Left ventricle myocardium inferior (tissue), 1 donor: ENCODE measurements at places on chromosomes 1 and 21.
A peak's percentile ranks its signal among the peaks of the same experiment; 100 is the strongest.

DNA sequence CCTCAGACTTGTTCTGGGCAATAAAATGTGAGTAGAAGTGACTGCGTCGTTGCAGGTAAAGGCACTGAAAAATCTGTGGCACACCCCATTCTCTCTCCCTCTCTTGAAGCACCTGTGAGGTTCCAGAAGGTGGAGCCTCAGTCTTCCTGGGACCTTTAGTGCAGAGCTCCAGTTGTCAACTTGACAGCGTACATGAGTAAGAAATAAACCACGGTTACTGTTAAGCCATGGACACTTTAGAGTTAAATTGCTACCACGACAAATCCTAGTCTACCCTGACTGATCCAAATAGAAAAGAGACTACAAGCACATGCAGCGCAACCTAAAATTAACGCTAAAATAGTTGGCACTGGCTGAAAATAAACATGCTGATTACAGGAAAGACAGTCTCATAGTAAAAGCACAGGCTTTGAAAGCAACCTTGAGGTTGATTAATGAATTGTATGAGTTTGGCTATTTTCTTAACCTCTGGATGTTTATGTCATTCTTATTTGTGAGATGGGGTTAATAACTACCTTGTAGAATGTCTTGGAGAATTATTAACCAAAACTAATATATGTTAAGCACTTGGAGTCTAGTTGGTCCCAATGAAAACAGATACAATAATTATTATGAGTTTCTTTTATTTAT is 93.0 kb upstream of the PLPPR4 start:
- no peak for DNase-seq

DNA sequence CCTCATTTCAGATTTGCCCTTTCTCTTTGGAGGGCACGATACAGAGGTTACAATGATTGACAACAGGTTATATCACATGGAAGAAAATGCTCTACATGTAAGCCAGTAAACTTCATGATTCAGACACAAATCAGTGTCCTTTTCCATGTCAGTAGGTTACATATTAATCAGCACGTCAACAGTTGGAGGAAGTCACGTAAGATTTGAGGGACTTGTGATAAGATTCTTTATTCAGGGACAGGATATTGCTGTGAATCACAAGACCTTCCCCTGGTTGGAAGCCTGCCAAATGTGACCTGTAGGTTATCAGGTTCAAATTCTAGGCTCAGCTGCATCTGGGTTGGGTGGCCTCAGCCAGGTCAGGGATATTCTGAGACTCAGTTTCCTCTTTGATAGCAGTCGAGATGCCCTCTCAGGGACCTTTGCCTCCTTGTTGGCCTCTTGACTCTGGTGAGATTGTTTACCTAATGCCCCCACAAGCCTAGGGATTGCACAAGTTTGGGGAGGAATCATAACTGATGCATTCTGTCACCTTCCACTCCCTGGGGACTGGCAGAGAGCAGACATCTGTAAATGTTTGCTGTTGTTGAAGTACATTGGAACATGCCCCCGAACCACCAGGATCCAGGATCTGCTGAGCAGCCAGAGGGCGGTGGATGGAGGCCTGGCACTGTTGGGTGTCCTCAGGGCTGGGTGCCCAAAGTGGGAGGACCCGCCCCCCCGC is 31.9 kb downstream of the SERINC2 start:
- no peak for DNase-seq

GRCh38 chr1:115166531-115167091 is 77.3 kb upstream of the TSPAN2 start:
- no peak for DNase-seq

DNA sequence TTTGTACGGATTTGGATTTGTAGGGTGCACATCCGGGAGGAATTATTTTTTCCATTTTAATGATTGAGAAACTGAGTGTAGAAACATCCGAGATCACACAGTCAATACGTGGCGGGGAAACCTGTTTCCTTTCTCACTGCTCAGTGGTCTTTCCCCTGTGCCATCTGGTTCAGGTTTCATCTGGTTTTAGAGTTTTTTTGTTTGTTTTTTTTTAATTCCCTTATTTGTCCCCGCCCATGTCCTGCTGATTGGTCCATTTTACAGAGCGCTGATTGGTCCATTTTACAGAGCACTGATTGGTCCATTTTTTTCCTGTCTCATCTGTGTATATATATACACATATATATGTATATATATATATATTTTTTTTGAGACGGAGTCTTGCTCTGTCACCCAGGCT is 6.0 kb downstream of the TRPM2 start:
- DNase-seq, result no peak

- DNase-seq, result no peak
These were observed 262.1 kb downstream of the BRINP2 start for GRCh38 chr1:177432897-177433296.

- DNase-seq, result peak; percentile 23
These were observed 703 bp downstream of the PUM1 start for GRCh38 chr1:31064718-31065309.

DNA sequence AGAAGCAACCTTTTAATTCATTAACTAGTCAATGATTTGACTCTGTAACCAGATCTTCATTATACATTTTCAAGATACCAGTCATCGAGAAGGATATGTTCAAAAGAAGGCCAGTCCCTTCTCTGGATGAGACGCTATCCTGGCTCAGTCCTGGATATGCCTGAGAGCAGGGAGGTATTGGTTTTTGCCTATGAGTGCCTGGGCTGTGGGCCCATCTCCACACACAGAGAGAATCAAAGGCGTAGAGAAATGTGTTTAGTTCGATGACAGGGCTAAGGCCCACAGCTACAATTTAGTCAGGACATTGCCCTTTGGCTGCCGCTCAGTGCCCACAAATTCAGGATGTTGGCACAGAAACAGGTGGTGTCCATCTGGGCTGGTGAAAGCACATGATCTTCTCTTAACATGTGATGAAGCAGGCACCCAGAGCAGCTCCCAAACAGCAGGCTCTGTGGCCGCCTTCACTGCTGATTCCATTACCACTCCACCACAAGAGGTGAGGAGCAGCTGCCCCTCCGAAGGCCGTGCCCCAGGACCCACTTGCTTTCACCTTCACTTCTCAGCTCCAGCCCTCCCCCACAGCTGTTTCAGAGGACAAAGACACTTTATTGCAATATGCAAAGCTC is 24.7 kb downstream of the ACKR1 start:
- no peak for DNase-seq

GRCh38 chr1:117630423-117630998 is 24.7 kb downstream of the TENT5C start:
- peak; percentile 82 for DNase-seq

DNA sequence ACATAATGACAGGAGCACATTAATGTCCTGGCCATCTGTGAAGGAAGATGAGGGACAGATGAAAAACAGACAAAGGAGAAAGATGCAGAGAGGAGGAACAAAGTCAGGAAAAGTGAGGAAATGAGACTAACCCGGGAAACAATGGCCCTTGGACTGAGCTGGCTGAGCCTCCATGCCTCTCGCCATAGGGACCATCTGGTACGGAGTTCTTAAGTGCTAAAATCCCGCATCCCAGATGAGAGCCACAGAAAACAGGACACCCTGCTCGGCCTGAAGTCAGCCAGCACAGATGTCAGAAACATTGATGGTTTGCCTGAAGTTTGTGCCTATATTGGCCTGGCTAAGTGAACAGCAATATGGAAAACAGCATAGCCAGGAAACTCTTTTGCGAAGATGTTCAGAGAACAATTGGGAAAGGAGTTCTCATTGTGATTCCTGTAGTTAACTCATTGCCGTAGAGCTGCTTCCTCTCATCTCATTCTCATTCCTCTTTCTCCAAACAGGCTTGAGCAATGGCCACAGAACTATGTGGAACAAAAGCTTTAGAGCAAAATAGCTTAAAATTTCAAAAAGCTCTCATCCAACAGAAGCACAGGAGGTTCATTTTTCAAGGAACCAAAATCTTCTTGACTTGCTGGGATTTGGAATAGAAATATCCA is 96.6 kb downstream of the ASTN1 start:
- no peak for DNase-seq
